CD4-positive, CD25-positive, alpha-beta regulatory T cell (primary cell): ENCODE measurements at places on chromosomes 12 and 14. TPM values are rescaled to one million over a fixed set of nuclear protein-coding genes. Genes with fewer than 3 reads are reported as not detected.

DNA sequence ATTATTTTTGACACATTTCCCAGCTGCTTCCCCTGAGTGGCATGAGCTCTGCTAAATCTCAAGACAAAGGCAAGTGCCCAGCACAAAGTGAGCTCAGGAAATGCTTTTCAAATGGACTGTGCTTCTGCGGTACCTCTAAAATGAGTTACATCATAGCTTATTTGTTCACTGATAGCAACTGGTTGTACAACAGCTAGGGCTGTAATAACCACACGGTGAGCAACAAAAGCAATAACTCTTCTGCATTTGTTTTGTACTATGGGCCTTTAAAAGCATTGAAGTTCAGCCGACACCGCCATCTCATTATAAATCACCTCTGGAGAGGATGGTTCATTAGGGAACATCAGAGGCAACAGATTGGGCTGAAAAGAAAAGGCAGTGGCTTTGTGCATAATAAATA is 475.0 kb downstream of the GLT1D1 start:
- no peaks in the 10 kb centered on the region for H3K36me3 ChIP-seq
- no peaks in the 10 kb centered on the region for H3K4me1 ChIP-seq
- no peaks in the 10 kb centered on the region for H3K27me3 ChIP-seq
- no peak overlapping the region for H3K27ac ChIP-seq

DNA sequence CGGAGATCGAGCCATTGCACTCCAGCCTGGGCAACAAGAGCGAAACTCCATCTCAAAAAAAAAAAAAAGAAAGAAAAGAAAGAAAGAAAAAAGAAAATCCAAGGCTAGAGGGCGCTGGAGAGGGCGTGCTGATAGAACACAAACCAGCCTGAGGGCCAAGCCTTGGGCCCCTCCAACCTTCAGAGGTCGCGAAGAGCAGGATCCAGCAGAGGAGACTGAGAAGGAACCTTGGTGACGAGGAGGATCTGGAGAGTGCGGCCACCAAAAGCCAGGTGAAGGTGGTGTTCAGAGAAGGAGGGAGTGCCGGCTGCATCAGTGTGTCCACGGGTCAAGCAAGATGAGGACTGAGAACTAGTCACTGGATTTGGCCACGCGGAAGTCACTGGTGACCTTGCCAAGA is 4.1 kb upstream of the DYNC1H1 start:
- H3K27me3 ChIP-seq: no peaks in the 10 kb centered on the region
- no peak overlapping the region for H3K4me3 ChIP-seq
- no peaks in the 10 kb centered on the region for H3K36me3 ChIP-seq
- no peak for DNase-seq
- H3K27ac ChIP-seq: no peak overlapping the region
- H3K4me1 ChIP-seq: peaks cover 7% of the 10 kb centered on the region

The TEAD4 gene
- polyA plus RNA-seq: not detected

The C1R gene
- polyA plus RNA-seq: 1.4 TPM

- no peaks in the 10 kb centered on the region for H3K4me1 ChIP-seq
- no peaks in the 10 kb centered on the region for H3K27me3 ChIP-seq
- no peak for DNase-seq
- H3K27ac ChIP-seq: no peak overlapping the region
Measured at GRCh38 chr14:24874514-24875202, 175.3 kb downstream of the STXBP6 start.

DNA sequence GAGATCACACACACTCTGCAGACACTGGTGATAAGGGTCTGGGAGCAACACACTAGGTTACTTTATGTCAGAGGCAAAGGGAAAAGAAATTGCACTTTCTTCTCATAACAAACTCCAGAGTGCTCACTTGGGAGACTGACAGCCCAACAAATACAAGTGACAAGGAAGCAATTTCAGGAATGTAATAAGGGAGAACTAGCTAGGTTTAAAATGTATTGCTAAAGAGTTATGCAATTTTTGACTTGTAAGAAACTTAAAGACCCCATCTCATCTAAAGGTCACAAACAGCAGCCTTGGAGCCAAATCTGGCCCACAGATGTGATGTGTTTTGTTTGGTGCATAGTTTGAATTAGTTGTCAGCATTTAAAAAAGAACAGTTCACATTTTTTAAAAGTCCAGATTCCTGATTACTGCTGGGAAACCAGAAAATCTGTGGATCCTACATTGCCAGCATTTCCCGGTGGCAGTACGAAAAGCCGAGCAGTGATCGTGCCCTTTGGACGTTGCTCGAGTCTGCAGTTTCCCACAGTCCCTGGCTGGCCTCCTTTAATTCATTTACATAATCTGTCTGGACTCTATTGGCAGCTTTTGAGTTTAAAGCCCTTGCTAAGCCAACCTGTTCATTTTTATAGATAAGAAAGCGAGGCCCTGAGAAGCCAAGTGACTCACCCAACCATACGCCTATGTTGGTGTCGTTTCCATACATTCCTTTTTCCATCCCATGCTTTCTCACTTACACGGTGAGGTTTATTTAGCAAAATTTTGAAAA is 42.0 kb upstream of the ETV6 start:
- no peaks in the 10 kb centered on the region for H3K27me3 ChIP-seq
- no peaks in the 10 kb centered on the region for H3K36me3 ChIP-seq
- H3K4me3 ChIP-seq: no peak overlapping the region
- no peak for DNase-seq
- no peaks in the 10 kb centered on the region for H3K4me1 ChIP-seq
- H3K27ac ChIP-seq: no peak overlapping the region

DNA sequence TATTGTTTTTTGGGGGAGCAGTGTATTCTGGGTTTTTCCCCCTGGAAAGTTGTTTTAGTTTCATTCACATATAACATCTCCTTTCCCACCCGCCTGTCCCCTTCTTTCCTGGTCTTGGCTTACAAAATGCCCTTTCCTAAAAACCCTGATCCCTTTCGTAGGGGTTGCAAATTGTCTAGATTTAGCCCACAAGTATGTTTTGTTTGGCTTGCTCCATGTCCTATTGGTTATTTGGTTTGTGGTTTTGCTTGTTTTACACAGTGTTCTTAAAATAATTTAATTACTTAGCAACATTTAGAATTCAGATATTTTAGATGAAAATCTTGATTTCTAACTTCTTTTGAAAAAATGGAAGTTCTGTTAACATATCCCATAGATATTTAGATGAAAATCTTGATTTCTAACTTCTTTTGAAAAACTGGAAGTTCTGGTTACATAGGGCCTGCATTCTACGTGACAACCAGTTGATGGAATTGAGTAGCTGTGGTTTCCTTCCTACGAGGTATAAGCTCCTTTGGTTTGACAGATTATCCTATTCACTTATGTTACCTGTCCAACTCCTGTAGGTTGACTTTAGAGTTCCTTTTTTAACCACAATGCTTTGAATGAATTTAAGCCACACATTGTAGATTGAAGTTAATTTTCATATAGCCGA is 89.2 kb upstream of the TMEM263 start:
- H3K27ac ChIP-seq: no peak overlapping the region
- no peaks in the 10 kb centered on the region for H3K4me1 ChIP-seq
- H3K36me3 ChIP-seq: peaks cover 13% of the 10 kb centered on the region
- no peaks in the 10 kb centered on the region for H3K27me3 ChIP-seq
- H3K4me3 ChIP-seq: no peak overlapping the region

The PNMA1 gene
- polyA plus RNA-seq: 52.6 TPM

The SPIC gene
- polyA plus RNA-seq: not detected

The RILPL2 gene
- 10.2 TPM for polyA plus RNA-seq

GRCh38 chr12:92034858-92035401 is 110.7 kb downstream of the BTG1 start:
- H3K4me3 ChIP-seq: peak overlapping the region; percentile 86
- no peaks in the 10 kb centered on the region for H3K27me3 ChIP-seq
- H3K4me1 ChIP-seq: peaks cover 89% of the 10 kb centered on the region
- peak; percentile 80 for DNase-seq
- no peaks in the 10 kb centered on the region for H3K36me3 ChIP-seq
